Fibroblast of skin of left quadriceps (primary cell): ENCODE measurements at places on chromosomes 1 and 21.
A peak's percentile ranks its signal among the peaks of the same experiment; 100 is the strongest.

DNA sequence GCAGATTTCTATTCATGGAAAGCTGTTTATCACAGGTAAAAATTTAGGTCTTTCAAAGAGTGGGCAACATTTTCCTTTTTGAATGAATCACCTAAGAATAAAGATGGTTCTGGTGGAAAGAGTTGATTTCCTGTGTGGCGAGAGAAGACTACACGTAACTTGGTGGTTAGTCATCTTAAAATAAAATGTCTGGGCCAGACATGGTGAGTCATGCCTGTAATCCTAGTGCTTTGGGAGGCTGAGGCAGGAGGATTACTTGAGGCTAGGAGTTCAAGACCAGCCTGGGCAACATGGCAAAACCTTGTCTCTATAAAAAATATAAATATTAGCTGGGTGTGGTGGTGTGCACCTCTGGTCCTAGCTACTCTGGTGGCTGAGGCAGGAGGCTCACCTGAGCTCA, 65.7 kb downstream of the DISP1 start:
- peak; percentile 17 for DNase-seq

DNA sequence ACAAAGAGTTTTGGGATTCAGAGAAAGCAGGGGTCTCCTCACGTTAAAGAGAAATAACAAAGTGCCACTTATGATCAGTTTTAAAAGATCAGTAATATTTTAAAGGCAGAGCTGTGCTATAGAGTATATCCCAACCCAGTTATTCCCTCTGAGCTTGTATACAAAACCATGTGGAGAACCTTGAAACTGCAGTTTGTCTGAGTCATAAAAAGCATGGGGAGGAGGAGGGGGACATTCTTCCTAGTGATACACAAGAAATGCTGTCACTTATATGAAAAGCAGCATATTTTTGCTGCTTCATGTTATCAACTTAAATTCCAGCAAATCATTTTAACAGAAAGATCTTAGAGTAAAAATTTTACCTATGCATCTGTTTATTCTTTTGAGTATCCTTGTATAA, 244.5 kb downstream of the GPR52 start:
- peak; percentile 9 for DNase-seq

- no peak for DNase-seq
Measured at GRCh38 chr1:160204526-160205241, 500 bp upstream of the PEA15 start.

GRCh38 chr21:17979763-17980162, 160.6 kb upstream of the C21orf91 start:
- no peak for DNase-seq

DNA sequence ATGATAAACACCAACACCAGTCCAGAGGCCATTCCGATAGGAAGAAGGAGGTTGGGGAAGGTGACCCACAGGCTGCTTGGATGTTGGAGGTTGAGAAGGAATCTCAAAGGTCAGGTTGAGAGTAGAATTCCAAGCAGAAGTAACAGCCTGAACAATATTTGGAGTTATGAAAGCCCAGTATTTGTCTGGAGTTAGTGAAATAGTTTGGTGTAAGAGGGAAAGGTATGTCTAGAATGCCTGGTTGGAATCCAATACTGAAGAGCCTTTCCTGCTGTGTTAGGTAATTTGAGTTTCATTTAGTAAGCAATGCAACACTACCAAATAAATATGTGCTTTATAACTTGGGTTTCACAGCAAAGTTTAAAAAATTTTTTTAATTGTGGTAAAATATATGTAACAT, 70.5 kb upstream of the MCOLN3 start:
- no peak for DNase-seq

- DNase-seq = no peak
Measured at GRCh38 chr1:244074559-244075171, 23.6 kb downstream of the ZBTB18 start.

DNA sequence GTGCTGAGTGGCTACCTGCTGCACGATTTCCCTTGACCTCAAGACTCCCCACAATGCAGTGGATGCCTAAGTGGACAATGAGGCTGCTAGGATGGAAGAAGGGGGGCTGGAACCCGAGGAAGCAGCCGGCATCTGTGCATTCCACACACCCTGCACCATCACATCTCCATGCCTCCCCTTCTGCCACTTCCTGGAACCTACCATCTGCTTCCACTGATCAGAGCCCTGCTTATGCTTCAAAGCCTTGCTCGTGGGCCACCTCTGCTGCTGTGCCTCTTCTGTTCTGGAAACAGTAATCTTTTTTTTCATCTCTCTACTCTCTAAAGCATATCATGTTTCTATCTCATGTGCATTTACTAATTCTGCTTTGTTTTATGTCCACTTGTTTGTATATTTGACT, 66.2 kb upstream of the WDR26 start:
- DNase-seq = no peak

GRCh38 chr1:35188578-35189392, 4.2 kb downstream of the SFPQ start:
- DNase-seq = no peak

DNA sequence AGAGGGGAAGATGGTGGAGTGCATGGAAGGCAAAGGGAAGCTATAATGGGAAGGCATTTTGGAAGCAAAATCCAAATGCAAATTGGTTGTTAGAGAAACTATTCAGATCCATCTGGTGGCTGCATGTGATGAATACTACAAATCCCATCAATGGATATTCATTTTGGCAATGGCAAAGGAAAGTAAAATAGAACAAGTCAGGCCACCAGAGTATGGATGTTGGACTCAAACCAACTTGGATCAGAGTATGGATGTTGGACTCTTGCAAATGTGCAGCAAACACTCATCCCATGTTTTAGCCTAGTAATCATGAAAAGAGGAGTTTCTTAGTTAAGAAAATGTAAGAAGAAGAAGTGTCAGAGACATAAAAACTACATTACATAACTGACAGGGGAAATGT, 289.6 kb upstream of the DAB1 start:
- no peak for DNase-seq

DNA sequence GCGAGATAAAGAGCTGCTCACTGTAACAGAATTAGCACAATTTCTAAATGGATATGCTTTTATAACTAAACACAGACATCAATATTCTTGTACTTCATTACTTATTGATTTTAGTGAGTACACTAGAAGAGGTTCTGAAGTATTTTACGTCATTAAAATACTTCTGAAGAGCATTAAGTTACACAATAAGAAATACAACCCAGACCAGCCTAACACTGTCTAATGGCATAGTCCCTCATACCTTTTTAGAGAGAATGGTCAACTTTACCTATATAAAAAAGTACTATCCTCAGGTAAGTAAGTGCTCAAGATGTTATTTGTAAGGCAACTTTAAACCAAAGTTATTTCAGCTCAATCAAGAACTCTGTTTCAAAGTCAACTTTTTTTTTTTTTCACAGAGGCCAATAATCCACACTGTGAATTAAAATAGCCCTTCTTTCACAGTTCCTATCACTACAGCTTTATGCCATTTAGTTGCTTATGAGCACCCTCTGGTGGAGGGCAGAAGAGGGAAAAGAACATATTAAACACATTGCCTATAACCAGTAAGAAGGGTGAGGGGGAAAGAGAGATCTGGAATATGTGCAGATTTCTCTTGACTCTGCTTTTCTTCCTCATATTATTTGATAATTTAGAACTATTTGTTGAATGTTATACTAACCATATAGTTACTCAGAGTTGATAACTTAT, 182.1 kb upstream of the DMRTA2 start:
- peak; percentile 9 for DNase-seq

GRCh38 chr1:159775716-159776115, 5.0 kb upstream of the DUSP23 start:
- DNase-seq = no peak

DNA sequence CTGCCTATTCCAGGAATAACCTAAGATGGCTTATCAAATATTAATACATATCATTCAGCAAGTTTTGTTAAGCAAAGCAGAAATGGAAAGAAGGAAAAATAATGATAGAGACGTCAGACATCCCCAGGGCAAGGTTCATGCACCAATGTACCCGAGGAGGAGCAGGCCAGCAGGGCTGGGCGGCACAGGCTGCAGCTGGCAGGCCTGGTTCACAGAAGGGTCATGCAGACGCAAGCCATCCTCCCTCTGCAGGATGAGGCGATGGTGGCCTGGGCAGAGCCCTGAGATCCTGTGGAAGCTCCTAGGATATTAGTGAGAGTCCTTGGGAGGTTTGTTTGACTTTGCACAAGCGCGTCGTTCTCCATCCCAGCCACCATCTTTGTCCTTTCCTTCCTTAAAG, 30.0 kb downstream of the BATF3 start:
- no peak for DNase-seq

- no peak for DNase-seq
Measured at GRCh38 chr1:156500543-156500792, at the start of gene MEF2D. MEF2D (minus strand) TSS chr1:156500775; CDS start chr1:156483292, 17,483 bp downstream.

- no peak for DNase-seq
Measured at GRCh38 chr21:44334329-44335030, 4.7 kb downstream of the CFAP410 start.

- DNase-seq = no peak
Measured at GRCh38 chr21:46194374-46195334, 10.4 kb upstream of the SPATC1L start.
